ENCODE measurements at places on chromosomes 2 and 18. TPM values are rescaled to one million over a fixed set of nuclear protein-coding genes. Genes with fewer than 3 reads are reported as not detected.

ARHGAP25 gene
- 2.0 TPM for total RNA-seq

DNA sequence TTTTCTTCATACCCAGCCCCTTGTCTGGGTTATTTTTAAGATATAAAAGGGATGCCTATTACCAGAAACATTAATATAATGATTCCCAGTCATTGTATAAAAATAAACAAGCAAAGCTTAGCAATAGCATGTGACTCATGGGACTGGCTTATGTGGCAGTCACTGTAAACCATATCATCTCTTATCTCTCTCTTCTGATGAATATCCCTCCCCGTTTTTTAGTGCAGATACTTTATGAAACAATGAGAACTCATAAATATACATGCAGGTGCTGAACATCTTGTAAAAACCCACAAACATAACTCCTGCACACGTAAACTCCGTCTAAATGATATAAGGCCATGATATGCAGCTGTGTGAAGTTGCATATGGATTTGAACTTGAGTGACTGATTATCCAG, 154.9 kb downstream of the MGAT5 start:
- no peak for DNase-seq

IL1R2 gene
- not detected for total RNA-seq

GRCh38 chr2:66185497-66186054, 249.3 kb upstream of the MEIS1 start:
- no peak for DNase-seq

DNA sequence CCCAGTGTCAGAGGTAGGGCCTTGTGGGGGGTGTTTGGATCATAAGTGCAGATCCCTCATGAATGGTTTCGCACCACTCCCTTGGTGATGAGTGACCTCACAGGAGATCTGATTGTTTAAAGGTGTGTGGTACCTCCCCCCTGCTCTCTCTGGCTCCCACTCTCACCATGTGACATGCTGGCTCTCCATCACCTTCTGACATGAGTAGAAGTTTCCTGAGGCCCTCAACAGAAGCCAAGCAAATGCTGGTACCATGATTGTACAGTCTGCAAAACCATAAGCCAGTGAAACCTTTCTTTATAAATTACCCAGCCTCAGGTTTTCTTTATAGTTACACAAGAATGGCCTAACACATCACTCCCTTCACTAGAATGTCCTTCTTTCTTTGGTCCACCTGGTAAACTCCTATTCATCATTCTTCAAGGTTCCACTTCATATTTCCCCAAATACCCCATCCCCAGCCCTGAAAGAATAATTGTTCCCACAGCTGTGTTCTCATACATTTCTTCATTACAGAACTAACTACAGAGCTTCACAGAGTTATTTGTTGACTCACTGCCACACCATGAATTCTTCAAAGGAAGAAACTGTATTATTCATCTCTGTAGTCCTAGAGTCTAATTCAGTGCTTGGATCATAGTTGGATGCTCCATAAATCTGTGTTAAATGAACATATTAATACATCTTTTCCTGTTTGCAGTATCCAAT, 81.2 kb upstream of the STK17B start:
- DNase-seq, result no peak

POTEJ gene
- total RNA-seq, result not detected

DNA sequence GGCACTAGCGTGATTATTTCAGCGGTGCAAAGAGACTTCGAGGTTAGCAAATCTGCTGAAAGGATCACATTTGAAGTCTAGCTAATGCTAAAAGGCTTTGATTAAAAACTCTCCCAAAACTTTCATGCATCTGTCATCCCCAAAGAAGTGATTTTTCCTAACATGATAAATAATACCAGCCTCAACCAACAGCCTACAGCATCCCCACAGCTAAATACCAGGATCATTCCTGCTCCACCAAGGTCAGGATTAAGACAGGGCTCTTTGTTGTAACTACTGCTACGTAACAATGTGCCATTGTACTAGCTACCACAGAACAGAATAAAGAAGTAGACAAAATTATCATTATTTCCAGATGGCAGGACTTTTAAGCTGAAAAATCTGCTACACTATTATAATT, 1.6 kb downstream of the OR6B3 start:
- DNase-seq, result no peak

CTAGE1 gene
- total RNA-seq, result not detected

GRCh38 chr2:241339839-241340630, 16.1 kb upstream of the FARP2 start:
- DNase-seq, result no peak

- no peak for DNase-seq
Observed at GRCh38 chr18:77379976-77380509, 130.4 kb downstream of the GALR1 start.

DNA sequence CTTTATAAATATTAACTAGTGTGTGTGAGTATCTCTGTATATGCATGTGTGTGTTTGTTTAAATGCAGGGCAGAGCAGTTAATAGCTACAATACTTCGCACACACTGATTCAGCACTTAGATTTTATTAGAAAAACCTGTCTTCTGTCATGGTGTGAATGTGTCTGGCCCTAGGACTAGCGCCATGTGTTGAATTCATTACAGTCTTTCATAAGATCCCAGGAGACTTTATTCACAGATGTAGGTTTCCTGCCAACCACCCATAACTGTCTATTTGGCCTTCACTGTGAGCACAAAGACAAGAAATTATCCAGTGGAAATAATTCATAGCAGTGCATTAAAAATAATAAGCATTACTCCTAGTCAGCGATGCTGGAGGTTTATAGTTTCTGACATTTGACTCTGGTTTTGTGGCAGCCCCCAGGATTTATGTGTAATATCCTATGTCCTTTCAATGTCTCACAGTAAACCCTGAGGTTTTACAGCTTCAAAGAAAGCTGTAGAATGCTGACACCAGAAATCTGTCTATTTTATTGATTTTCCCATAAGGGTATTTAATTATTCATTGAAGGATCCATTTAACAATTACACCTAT, 93.9 kb downstream of the ZNF804A start:
- DNase-seq, result no peak

CNRIP1 gene
- total RNA-seq, result 74.2 TPM

MLPH gene
- total RNA-seq, result 0.94 TPM

DNA sequence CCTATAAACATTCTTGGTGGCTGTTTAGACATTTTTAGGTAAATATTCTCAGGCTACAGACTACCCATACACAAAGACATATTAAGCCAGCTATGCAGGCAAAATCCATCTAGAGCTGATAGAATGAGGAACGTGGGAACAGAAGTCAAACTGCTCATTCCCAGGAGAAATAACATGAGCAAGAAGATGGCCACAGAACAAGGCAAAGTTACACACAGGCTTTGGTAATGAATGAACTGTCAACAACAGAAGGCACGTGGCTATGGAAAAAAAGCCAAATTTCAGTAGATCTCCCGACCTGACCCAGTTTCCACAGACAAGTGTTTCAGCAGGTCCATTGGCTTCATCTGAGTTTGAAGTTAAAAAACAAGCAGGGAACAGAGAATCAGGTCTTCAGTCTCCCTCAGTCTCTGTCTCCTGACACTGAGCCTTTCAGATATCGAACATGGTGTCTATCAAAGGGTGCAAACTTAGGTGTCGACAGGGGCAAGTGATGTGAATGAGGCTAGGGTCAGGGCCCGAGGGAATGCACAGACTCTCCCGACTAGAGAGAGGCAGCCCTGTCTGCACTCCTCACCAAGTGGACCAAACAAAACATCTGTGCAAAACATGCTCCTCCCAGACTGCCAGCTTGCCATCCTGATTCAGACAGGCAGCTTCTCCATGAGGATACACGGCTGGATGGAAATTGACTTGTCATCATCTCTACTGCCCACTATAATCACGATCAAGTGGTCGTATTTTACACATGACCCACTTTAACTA, 25.9 kb downstream of the SIGLEC15 start:
- no peak for DNase-seq

- no peak for DNase-seq
Observed at GRCh38 chr18:57947117-57947516, 96.9 kb upstream of the NEDD4L start.

DNA sequence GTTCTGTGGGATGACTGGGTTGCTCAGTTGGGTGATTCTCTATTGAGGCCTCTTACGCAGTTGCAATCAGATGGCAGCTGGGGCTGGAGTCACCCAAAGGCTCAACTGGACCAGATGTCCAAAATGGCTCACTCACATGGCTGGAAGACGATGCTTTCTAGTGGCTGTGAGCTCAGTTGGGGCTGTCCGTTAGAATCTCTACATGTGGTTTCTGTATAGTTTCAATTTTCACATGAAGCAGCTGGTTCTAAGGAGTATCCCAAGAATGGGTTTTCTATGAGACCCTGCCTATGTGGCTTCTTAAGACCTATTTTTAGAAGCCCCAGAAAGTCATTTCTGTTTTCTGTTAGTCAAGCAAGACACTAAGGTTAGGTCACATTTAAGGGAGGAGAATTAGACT, 4.4 kb downstream of the XRCC5 start:
- no peak for DNase-seq

Measured in occipital lobe (tissue), 3 donors.